ENCODE measurements at places on chromosomes 13 and 19.

- no peak for DNase-seq
These were observed 26.9 kb upstream of the RCBTB2 start for GRCh38 chr13:48559638-48560320.

DNA sequence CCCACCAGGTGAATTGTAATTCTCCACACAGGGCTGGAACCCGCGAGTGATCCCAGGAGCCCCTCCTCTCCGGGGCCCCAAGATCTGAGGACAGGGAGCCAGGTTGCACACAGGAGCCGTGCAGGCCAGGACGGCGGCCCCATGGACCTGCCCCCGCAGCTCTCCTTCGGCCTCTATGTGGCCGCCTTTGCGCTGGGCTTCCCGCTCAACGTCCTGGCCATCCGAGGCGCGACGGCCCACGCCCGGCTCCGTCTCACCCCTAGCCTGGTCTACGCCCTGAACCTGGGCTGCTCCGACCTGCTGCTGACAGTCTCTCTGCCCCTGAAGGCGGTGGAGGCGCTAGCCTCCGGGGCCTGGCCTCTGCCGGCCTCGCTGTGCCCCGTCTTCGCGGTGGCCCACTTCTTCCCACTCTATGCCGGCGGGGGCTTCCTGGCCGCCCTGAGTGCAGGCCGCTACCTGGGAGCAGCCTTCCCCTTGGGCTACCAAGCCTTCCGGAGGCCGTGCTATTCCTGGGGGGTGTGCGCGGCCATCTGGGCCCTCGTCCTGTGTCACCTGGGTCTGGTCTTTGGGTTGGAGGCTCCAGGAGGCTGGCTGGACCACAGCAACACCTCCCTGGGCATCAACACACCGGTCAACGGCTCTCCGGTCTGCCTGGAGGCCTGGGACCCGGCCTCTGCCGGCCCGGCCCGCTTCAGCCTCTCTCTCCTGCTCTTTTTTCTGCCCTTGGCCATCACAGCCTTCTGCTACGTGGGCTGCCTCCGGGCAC, 3.9 kb downstream of the FFAR1 start:
- no peak for DNase-seq

GRCh38 chr19:8333767-8334457, 9.2 kb downstream of the KANK3 start:
- no peak for DNase-seq

DNA sequence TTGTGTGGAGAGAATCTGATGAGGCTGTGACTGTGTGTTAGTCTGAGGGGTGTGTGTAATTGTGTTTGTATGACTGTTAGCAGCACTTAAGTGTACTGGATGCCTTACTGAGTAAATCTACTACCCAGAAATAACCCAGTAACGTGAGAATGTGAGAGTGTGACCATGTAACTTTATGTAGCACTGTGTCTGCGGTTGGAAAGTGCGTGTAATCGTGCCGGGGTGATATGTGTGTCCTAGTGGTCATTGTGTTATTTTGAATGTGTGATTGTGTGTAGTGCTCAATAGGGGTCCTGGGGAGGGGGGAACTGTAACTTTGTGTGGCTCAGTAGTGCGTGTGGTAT, 550 bp downstream of the ZNF383 start:
- DNase-seq = peak; percentile 37

DNA sequence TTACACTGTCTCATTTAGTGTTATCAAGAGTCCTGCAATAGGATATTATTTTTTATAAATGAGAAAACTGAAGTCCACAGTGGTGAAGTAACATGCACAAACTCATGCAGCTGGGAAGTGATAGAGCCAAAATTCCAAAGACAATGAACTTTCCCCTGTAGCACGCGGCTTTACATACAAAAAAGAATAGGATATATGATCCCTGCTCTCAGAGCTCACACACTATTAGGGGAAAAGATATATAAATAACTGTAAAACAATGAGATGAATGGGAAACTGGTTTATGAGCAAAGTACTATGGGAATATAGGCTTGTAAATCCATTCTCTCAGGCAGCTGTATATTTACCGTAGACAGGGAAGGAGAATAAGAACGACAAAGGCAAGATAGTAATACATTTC, 39.7 kb downstream of the THSD1 start:
- no peak for DNase-seq

DNA sequence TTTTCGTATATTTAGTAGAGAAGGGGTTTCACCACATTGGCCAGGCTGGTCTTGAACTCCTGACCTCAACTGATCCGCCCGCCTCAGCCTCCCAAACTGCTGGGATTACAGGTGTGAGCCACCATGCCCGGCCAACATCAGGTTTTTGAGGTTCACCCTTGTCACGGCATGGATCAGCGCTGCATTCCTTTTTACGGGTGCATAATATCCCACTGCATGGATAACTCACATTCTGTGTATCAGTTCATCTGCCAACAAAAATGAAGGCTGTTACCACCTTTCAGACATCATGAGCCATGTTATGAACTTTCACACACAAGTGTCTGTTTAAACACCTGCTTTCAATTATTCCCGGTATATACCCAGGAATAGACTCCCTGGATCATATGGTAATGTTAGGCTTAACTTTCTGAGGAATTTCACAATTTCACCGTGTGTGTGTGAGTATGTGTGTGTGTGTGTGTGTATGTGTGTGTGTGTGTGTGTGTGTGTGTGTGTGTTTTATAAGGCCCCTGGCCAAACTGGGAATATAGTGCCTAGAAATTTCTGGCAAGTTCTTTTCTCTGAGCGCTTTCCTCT, 52.2 kb downstream of the AP1M1 start:
- no peak for DNase-seq

- DNase-seq = no peak
These were observed 776.0 kb downstream of the DACH1 start for GRCh38 chr13:71090990-71091389.

DNA sequence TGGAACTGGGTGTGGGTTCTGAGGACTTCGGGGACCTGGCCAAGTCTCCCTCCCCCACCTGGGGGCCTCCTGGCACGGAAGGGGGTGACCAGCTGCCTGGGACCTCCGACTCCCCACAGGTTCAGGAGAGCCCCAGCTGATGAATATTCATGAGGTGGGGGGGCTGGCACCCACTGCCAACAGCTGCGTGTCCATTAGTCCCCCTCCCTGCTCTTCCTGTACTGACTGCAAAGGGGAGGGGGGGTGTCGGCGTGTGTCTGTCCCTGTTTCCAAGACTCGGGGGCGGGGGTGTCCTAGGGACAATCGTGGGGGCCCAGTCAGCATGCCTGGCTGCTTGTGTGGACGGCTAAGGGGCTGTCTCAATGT, 10.6 kb upstream of the NFIX start:
- no peak for DNase-seq

DNA sequence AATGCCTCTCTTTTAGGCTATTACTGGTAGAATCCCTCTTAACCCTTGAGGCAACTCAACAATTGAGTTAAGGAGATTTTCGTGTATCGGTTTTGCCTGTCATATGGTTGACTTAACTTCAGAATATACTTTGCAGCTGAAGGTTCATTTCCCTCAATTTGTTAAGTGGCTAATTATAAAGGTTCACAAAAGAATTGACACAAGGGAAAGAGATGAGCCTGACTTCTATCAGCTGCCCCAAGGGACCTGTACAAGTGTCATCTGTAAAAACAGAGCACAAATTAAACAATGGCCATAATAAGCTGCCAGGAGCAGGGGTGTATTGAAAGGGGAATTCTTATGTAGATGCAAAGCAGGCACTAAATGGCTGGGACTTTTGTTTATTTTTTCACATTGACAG, 334.8 kb upstream of the OBI1 start:
- DNase-seq = no peak

- DNase-seq = no peak
These were observed 9.8 kb upstream of the SIGLEC8 start for GRCh38 chr19:51467864-51468544.

DNA sequence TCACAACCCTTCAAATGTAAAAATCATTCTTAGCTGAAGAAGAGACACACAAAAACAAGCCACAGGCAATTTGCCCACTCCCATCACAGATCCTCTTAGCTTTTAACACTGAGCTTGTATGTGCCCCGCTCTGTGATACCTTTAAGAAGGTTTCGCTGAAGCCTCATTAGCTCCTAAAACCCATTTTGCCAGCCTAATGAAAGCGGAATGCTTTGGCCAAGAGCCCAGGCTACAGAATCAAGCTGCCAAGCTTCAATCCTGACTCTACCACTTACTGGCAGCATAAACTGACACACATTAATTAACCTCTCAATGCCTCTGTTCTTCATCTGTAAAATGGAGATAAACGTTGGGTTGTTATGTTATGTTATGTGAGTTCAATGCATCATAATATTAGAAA, 10.5 kb downstream of the ZNF112 start:
- no peak for DNase-seq

GRCh38 chr19:33441828-33442227, 68.3 kb downstream of the CEBPG start:
- no peak for DNase-seq

- DNase-seq = no peak
These were observed 9.1 kb downstream of the SPINT2 start for GRCh38 chr19:38273499-38273898.

DNA sequence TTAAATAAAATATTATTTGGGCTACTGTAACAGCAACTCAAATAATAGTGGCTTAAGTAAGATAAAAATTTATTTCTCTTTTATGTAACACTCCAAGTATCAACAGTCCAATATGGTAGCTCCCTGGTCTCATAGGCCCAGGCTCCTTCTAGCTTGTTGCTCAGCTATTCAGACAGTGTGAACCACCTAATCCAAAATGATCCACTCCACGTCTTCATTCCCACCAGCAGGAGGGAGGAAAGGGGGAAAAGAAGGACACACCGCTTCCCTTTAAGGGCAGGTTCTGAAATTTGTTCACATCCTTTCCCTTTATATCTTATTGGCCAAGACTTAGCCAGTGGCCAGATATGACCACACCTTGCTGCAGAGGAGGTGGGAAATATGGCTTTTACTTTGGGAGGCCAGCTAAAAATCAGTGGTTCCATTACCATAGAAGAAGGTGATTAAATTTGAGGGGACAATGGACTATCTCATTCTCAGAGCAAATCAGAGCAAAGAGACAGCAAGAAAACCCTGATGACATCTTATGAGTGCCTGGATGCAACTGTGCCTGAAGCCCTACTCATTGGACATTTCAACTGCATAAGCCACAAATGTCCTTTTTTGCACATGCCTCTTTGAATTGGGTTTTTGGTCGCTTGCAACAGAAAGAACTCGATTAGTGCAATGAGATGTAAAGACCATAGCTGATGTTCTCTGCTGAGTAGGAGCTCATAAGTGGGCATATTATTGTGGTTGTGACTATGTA, 7.0 kb upstream of the EPOR start:
- no peak for DNase-seq

DNA sequence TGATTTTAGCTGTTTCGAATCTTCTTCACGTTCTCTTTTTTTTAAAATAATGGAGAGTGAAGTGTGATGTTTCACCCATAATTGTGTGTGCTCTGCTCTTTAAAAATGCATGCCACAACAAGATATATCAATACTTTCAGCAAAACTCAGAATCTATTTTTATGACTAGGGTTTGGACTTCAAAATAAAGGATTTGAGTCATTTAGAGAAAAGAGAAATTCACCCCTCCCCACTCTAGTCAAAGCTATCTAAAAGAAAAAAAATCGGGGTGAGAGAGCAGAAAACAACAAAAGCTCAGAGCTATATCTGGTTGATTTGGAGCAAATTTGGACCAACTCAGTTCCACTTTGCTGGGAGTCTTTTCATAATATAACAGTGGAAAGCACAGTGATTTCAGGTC, 244.5 kb downstream of the DNAJC15 start:
- no peak for DNase-seq

DNA sequence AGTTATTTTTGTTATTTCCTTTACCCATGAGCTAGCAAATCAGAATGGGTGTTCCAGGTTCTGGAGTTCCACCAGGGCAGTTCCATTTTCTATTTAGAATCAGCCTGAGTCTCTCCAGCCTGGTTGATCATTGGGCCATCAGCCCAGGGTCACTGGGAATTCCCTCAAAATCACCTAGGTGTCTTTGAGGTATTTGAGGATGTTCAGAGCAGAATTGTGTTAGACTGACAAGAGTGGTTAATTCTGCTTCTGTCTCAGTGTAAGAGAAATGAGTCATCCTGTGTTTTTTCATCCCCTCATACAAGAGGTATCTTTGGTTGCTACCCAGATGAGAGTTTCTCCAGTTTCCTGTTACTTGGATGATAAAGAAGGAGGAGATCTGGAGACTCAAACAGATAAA, 11.7 kb downstream of the ZNF66 start:
- no peak for DNase-seq

GRCh38 chr19:54297759-54298305, 15.1 kb downstream of the LILRA5 start:
- DNase-seq = no peak

DNA sequence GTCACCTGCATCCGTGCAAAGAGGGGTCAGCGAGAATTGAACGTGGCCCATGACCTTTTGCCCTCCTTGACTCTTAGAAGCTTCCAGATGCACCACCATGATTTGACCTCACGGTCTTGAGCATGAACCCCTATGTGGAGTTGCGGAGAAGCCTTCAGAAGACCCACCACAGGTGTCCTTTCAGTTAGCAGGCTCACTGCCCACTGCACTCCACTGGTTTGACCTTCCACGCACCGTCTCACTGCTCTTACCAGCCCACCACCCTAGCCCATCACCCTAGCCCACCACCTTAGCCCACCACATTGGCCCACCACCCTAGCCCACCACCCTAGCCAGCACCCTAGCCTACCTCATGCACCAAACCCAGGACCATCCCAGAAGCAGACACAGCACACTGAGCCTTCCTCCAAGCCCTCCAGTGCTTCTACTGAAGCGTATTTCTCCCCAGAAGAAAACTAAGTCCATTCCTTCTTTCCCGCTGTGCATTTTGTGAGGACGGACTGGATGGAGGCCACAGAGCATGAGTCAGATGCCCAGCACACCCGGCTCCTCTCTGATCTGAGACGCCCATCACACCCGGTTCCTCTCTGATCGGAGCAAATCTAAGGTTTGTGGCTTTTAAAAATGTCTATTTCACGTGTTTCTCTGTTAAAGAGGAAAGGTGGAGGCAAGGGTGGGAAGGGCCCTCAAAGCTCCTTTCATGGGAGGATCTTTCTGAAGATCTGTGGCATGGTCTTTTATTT, 45.8 kb downstream of the SOX1 start:
- DNase-seq = no peak

GRCh38 chr13:111485491-111486250, 165.2 kb downstream of the TEX29 start:
- no peak for DNase-seq

DNA sequence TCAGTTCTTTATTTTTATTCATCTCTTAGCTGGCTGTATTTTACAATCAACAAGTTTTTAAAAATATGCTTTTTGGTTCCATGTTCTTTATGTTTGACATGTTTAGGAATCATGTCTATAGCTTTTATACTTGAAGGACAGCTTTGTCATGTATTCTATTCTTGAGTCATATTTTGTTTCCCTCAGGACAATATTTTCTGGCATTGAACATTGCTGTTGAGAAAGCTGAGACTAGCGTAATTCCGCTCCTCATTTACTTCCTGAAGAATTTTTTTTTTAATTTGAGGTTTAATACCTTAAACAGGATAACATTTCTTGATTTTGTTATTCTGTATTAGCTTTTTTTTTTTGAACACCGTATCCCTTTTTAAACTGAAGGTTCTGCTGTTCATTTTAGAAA, 53.2 kb downstream of the RB1 start:
- peak; percentile 2 for DNase-seq

- no peak for DNase-seq
These were observed 1.6 kb upstream of the ZNF556 start for GRCh38 chr19:2865334-2866100.

All from stromal cell of bone marrow (primary cell).